ENCODE measurements at places on chromosomes 5 and 9.

GRCh38 chr5:154972476-154973080, 31.7 kb downstream of the MRPL22 start:
- peak; percentile 48 for DNase-seq

- no peak for DNase-seq
Measured at GRCh38 chr9:105330201-105330600, 85.8 kb downstream of the SLC44A1 start.

DNA sequence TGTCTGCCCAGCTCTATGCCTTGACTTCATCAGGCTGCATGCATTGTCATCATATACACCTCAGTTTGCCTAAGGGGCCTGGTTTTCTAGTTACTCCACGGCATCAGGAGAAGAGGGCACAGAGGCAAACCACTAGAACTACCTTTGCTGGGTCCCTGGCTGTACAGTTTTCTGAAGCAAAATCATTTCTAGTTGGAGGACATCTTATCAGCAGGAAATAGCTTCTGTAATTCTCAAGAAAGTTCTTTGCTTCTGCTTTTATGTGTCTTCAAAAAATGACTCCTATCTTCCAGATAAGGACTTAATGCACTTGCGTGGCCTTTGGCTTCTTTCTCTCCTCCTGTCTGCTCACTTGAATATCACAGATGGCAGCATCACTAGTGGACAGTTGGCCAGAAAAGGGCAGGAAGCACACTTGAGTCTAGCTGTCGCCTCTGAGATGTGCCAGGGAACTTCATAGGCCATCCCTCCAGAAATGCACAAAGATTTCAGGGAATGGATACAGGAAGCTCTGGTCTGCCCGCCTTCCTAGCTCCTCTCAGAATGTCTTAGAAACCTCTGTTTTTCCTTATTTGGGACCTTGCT, 22.4 kb upstream of the LTC4S start:
- no peak for DNase-seq

- no peak for DNase-seq
Measured at GRCh38 chr5:38546691-38547146, 9.7 kb downstream of the LIFR start.

GRCh38 chr5:118544887-118545449, 443.4 kb downstream of the DTWD2 start:
- no peak for DNase-seq

DNA sequence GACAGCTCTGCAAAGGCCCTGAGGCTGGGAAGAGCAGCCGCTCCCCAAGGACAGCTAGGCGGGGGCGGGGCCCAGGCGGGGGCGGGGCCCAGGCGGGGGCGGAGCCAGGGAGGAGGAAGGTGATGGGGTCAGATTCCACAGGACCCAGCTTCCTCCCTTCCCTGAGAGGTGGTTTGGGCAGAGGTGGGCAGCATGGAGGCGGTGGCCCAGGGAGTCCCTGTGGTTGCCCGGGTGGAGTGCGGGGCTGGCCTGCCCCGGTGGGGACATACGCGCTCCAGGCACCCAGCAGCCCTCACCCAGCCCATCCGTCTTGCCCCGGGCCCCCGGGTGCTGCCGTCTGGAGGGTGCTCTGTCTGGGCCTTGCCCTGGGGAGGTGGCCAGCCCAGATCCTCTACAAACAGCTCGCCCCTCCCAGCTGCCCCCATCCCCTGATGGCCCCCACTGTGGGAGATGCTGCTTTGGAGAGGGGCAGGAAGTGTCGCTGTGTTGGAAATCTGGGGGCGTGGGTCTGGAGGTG, 11.0 kb upstream of the RNU6ATAC start:
- DNase-seq: no peak

GRCh38 chr9:121883281-121884056, 209.6 kb downstream of the TTLL11 start:
- DNase-seq: no peak

- no peak for DNase-seq
Measured at GRCh38 chr5:159182691-159183090, 26.7 kb downstream of the RNF145 start.

DNA sequence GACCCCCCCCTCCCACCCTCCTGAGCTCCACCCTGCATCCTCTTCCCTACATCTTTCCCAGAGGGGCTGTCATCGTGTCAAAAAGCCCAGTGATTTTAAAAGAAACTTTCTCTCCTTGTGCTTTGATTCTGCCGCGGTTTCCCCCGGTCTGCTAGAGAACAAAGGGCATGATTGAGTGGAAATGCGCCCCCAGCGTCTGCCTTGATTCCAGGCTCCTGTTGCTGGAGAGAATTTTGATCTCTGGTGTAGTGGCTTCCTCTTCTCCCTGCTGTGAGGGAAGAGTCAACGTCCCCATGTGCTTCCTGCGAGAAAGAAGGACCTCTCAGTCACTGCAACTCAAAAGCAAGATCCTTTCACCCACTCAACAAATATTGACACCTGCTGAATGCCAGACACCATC, 61.9 kb upstream of the RAPGEF1 start:
- DNase-seq: no peak

DNA sequence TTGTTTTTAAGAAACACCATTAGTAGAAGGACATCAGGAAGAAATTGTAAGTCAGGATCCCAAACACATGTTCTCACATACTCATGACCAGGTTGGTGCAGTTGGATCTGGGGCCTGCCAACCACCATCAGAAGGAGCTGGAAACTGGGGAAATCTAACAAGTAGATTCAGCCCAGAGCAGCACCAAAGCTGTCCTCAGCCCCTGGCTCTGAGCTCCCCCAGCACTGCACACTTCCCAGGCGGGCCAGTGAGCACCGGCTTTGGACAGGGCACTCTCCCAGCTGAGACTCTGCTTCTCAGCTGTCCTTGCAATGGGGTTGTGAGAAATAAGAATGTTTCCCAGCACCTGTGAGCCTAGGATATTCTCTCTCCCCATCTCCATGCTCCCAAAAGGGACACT, 162.5 kb downstream of the PAX5 start:
- DNase-seq: no peak

DNA sequence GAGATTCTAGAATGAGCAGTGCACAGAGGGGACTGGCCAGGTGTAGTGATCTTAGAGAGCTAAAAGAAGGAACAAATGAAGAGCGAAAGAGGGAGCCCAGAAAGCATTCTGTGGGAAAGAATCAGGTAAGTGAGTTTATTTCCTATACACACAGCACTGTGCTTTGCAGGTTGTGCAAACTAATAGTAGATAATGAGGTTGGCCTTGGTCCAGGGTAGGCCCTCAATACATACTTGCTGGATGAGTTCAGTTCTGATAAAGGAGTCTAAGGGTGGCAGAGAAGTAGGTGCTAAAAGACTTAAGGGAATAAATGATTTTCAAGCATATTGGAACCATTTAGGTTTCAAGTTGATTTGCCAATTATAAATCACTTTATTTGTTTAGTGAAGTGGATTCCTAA, 122.0 kb downstream of the NPR3 start:
- DNase-seq: no peak

DNA sequence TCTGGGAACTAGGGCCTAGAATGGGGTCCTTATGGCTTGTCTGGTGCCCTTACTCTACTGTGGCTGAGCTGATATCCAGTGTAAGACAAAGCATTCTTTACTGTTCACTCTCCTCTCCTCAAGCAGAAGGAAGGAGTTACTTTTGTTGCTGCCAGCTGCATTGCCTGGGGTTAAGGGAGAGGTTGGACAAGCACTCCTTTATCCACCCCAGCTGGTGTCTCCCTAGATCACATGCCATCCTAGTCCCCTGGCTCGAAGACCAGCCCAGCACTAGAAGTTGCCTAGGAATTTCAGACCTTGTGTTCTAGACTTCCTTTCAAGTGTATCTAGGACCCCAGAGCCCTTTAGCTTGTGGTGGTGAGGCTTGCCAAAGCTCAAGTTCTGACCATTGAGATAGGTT, 1051.5 kb upstream of the C9orf72 start:
- DNase-seq: no peak

- no peak for DNase-seq
Measured at GRCh38 chr5:83510260-83510659, 38.7 kb downstream of the VCAN start.

GRCh38 chr9:8724284-8725018, 924.9 kb upstream of the DMAC1 start:
- peak; percentile 33 for DNase-seq

- no peak for DNase-seq
Measured at GRCh38 chr9:20477940-20478620, 144.2 kb downstream of the MLLT3 start.

- DNase-seq: no peak
Measured at GRCh38 chr5:120516805-120517204, 52.7 kb downstream of the PRR16 start.

- no peak for DNase-seq
Measured at GRCh38 chr5:128472036-128472435, 66.0 kb downstream of the FBN2 start.

- DNase-seq: no peak
Measured at GRCh38 chr5:125311743-125312142, 565.3 kb upstream of the ZNF608 start.

DNA sequence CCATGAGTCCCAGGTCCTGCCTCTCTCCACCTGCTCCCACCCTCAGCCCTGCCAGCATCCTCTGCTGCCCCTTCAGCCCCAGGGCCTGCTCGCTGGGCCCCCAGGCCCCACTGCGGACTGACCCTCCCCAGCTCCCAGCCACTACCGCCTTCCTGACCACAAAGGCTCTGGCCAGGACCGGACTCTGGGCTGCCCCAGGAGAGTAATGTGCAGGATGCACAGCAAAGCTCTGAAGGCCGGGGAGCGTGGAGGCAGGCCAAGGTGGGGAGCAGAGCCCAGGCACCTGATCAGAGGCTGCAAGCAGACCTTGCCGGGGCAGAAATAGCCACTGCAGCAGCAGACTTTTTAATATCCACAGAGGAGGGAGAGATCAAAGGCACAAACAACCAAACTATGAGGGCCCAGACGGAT, 27.9 kb downstream of the IPPK start:
- DNase-seq: no peak

DNA sequence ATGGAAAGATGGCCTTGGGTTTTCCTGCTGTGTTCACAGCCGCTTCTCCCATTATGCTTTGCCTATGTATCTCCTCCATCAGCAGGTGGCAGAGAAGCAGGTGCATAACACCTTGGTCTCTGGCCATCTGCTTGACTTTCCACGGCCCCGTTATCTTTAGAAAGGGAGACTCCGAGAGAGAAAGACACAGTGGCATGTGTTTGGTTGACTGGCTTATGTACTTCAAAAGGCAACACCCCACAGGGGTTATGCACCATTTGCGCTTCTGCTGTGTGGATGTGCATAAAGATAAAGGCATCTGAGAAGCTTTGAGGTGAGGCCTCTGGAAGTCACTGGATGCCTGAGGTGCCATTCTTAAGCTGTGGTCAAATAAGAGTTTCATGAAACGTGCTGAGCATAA, 138.4 kb downstream of the EGFLAM start:
- no peak for DNase-seq

DNA sequence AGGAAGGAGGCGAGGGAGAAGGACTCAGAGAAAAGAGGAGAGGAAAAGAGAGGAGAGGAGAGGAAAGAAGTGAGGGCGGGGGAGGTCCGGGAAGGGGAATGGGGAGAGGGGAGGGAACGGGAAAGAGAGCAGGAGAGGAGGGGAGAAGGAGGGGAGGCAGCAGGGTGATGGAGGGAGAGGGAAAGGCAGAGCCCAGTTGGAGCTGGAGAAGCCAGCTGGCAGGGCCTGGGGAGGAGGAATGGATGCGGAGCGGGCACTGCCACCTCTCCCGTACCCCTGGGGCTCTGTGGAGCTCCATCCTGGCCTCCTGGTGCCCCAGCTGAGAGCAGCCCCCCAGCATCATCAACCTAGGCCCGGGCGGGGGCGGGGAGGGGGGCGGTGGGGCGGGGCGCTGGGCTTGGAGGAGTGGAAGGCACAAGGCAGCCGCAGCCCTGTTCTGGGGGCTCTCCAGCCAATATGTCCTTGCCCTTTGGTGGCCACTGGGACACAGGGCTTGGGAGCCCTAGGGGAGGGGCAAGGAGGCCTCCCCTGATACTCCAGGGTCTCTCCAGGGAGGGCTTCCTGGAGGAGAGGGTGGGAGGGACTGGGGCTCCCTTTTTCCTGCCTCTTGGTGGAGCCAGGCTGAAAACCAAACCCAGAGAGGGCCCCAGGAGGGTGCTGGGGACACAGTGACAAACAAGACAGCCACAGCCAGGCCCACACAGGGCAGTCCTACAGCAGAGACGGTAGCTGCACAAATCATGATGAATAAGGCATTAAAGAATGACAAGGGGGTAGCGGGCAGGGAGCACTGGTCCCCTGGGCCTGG, 123.7 kb downstream of the C9orf50 start:
- peak; percentile 61 for DNase-seq

- DNase-seq: no peak
Measured at GRCh38 chr9:77648234-77649108, at the start of gene GNA14. GNA14 (minus strand) TSS chr9:77648322; CDS start chr9:77647793, 529 bp downstream.

- DNase-seq: no peak
Measured at GRCh38 chr9:91117959-91118703, 243.6 kb downstream of the AUH start.

- no peak for DNase-seq
Measured at GRCh38 chr5:103657301-103657700, 94.7 kb upstream of the NUDT12 start.

DNA sequence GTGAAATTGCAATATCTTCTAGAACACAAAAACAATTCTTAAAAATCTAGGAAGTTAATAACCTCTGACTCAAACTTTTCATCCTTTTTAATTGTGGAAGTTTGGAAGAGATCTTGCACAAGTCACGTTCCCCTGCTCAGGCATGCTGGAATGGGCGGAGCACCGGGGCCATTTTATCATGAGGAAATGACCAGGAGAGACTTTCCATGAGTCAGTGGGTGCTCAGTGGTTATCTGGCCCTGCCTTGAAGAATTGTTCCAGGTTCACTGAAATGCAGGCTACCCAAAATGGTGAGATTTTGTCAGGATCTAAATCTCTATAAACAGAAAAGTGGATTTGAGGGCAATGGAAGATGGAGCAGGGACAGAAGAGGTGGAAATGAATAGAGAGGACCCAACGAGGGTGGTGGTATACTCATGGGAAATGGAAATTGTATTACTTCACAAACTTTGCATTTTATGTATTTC, 61.2 kb downstream of the FYB1 start:
- DNase-seq: no peak

- DNase-seq: no peak
Measured at GRCh38 chr9:125468646-125469045, 207.0 kb downstream of the GAPVD1 start.

DNA sequence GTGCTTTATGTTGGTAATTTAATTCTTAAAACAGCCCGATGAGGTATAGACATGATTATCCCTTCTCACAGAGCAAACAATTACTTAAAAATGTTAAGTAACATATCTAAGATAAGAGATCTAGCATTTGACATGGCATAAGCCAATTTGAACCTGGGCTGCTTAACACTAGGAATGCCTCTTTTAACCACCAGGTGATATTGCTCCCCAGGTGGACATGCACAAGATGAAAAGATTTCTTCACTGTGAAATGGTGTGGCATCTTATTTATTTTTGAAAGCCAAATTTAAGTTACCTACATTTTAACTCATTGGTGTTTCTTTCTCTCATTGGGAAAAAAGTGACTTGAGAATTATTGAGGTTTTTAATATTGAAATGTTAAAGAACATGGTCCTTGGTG, 15.8 kb upstream of the LRRC70 start:
- no peak for DNase-seq

GRCh38 chr9:113184539-113184938, 33.7 kb downstream of the SLC31A2 start:
- no peak for DNase-seq

Data from NCI-H446 (cell line).